NCI-H446 (cell line): ENCODE measurements at places on chromosomes 3 and 15.

- no peak for DNase-seq
Observed at GRCh38 chr3:51705276-51706020, 1.4 kb upstream of the GRM2 start.

DNA sequence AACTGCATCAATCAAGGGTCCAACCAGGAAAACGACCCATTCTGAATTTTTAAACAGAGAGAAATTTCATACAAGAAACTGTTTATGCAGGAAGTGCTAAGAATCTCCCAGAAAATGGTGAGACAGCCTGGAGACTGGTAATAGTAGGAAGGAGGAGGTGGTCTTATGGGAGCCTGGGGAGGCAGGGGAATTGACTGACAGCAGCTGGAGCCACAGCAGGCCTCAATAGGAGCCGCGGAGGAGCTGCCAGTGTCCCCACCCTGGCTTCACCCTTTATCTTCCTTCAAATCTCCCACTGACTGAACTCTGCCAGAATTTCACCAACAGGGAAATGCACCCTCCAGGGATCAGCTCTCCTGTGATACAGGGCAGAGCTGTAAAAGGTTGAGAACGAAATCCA lies 7.5 kb upstream of the C3orf80 start:
- DNase-seq: no peak

DNA sequence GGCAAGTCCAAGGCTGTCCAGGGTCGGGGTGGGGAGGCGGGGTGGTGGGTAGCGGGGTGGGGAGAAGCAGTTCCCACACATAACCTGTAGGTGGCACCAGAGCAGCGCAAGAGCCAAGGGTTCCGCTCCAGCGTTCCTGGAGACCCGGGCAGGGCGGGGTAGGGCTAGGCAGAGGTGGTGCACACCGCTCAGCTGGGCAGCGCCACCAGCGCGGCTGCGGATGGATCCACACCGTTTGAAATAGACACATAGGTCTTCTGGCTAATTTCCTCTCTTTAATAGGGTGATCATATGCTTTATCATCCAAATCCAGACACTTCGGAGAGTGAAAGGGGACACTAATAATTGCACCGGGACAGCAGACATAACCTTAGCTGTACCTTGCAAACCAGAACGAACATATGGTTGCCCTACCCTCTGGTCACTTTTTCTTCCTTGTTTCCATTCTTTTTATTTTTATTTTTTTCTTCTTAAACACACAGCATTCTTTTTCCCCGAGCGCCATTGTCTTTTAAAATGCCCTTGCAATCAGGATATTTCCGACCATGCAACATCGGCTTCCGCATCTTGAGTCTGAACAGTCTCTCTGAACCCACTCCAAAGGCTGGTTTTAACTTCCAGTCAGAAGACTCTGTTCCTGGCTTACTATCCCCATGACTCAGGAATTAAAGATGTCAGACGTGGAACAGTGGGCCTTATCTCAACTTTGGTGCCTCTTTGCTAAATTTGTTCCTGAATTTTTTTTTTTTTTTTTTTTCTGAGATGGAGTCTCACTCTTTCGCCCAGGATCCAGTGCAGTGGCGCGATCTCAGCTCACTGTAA lies 12.5 kb upstream of the ZSCAN2 start:
- peak; percentile 81 for DNase-seq

DNA sequence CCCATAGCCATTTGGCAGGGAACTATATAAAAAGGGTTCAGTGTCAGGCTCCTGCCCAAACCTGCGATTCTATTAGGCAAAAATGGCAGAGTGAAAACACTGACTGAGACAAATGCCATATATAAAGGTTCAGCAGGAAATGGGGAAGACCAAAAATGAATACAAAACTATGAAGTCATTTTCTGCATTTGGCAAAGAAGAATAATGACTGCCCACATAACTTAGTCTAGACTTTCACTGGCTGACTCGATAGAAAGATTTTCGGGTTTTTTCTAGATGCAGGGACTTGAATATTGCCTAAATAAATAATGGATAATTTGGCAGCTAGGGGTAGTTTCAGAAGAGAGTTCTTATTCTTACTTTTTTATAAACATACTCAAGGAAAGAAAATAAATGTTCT lies 178.0 kb downstream of the TPRG1 start:
- no peak for DNase-seq

GRCh38 chr15:100663086-100663914 lies 60.9 kb downstream of the ASB7 start:
- DNase-seq: no peak

- DNase-seq: no peak
Observed at GRCh38 chr3:136562026-136562425, 190.2 kb downstream of the STAG1 start.

- DNase-seq: peak; percentile 19
Observed at GRCh38 chr3:16174389-16174788, at the start of gene GALNT15. GALNT15 (plus strand) TSS chr3:16174680; CDS start chr3:16175152, 472 bp downstream.

GRCh38 chr3:141412087-141412935 lies 44.0 kb downstream of the ZBTB38 start:
- peak; percentile 7 for DNase-seq

- DNase-seq: no peak
Observed at GRCh38 chr3:139548801-139549200, 9.3 kb upstream of the RBP1 start.

DNA sequence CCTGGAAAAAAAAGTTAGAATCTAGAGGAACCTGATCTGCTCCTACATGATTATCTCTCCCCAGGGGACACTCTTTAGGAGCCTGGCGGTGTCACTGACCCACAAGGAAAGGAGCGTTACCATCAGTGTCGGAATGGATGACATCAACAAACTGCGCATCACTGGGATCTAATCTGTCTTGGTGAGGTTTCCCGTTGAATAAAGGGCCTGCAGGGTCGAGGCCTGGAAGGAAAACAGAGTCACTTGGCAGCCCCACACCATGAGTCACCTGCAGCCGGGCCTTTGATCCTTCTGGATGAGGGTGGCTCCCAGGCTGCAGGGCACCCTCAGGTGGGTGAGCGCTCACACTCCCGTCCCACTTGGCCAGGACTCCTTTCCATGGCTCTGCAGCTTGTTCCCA lies 25.0 kb downstream of the LIPH start:
- no peak for DNase-seq

DNA sequence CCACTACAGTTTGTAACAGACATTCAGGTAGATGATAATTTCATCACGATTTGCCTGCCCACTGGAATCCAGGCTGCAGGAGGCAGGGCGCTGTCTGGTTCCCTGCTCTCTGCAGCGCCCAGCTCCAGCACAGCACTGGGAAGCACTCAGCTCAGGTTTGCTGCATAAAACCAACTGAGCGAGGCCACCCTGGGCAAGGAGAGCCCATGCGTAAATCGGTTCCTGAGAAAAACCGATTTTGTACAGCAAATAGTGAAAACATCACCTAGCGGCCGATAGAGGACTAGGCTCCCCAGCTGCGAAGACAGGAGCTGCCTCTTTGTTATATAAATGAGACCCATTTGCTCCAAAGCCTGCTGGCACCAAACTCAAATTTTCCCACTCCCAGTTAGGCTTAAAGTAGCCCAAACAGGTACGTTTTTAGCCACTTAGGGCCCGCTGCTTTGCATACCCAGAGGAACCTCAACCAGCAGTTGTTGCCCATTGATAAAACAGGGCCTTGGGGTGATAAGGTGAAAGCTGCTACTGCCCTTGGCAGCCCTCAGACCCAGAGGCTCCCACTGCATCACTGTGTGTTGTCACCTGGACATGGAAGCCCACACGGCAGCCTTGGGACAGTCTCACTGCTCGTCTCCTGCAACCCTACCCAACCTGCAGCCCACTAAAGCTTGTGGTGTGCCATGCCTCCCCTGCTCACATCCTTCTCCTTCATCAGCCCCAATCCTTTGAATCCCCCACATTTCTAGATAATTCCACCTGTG lies 47.5 kb downstream of the ALDH1L1 start:
- no peak for DNase-seq

DNA sequence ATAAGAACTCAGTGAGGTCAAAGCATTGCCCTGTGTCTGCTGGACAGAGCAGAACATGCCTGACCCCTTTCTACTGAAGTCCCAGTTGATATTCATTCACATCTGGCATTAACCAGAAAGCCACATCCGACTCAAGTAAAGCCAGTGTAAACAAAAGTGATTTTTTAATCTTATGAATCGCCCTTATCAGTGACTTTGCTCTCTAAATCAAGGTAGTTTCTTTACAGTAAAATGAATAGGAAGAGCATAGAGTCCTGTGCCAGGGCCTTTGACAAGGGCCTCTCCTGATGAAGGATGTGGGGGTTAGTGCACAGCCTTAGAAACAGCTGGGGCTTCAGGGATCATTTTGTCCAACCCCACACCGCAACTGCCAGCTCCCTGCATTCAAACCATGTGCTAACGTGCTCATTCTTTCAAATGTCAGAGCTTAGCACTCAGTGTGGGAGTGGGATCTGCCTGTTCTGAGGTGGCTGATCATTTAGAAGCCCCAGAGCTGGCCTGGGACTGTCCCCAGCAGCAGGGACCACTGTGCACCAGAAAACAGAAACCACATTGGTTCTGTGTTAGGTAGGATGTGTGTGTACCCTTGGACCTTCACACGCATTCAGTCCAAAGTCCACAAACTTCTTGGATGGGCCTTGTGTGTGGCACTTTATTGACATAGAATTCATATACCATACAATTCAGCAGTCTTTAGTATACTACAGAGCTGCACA lies 55.3 kb downstream of the CCR4 start:
- DNase-seq: no peak

GRCh38 chr3:144585953-144586352 lies 614.3 kb downstream of the DIPK2A start:
- no peak for DNase-seq

DNA sequence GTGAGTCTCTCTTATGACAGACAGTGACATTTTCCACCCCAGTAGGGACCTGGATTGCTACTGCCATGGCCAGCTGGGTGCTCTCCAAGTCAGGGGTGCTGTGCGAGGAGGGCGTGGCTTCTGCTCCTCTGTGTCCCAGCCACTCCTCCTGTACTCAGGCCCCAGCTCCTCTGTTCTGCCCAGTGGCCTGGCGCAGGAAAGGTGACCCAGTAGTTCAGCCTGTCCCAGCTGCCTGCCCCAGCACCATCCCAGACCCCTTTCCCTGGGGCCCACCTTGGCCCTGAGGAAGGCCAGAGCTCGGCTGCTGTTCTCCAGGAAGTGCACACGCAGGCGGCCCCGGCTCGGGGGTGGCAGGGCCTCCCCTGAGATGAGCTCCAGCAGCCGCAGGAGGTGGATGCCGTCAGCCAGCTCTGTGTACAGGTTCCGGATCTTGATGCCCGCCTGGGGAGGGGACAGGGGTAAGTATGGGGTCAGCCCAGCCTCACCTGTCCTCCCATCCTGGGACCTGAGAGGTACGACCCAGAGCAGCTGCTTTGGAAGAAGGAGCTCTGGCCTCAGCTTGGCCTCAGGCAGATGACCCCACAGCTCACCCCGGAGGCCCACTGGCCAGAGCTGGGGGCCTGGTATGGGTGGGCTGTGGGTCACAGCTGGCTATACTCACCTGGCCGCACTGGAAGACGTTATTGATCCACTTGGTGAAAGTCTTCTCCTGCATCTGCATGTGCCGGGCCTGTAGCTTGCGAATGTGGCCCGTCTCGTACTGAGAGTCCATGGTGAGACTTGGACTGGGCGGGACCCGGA lies 1.0 kb downstream of the SPTBN5 start:
- no peak for DNase-seq

DNA sequence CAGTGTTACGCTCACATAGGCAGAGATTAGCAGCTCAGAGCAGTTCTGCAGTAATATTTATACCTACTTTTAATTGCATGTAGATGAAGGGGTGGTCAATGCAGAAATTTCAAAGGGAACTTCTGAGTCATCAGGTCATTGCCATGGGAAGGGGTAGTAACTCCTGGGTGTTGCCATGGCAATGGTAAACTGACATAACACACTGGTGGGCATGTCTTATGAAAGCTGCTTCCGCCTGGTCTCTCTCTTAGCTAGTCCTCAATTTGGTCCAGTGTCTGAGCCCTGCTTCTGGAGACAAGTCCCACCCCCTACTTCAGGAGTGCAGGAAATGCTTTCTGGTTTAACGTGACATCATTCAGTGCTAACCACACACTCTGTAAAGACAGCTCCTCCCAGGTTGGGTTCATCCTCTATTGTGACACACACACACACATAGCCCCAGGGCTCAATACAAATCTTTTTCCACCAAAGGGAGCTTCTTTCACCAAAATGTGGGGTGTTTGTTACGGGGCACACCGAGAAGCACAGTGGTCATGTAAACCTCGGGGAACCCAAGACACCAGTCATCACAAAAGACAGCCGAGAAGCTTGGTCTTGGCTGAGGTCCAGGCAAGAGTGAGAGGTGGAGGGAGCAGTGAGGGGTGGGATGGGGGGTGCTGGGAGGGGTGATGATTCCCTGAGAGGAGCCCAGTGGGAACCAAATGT lies 74.5 kb downstream of the TLE3 start:
- DNase-seq: no peak

DNA sequence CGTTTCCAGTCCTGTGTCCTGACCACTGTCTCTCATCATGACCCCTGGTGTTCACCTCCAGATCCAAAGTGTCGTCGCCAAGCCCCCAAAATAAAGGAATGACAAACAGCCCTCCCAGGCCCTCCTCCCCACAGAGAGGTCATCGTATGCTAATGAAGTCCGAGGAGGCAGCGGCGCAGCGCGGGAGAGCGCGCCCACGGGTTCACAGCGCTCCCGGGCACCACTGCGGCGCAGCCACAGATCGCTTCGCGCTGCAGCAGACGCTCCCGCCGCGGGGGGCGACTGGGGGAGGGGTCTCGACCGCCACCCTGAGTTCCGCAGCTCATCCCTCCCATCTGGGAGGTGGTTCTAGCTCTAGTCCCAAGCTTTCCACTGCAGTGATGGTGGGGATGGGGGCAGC lies 1.3 kb downstream of the DGKG start:
- no peak for DNase-seq

DNA sequence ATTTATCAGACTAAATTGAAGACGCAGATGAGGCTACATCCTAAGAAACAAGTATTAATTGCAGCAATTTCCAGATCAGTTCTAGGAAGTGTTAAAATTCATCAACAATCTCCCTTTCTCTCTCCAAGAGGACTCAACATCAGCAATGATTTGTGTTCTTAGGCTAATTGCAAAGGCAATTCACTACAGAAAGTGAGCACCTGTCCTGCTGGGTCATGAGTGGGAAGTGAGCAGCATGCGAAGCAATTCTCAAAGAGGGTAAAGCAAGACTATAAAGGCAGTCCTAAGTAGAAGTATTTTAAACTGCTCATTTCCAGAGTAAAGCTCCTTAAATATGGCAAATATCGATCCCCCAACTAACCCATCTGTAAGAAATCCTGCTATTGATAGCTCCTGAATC lies 1191.0 kb upstream of the ALCAM start:
- no peak for DNase-seq

DNA sequence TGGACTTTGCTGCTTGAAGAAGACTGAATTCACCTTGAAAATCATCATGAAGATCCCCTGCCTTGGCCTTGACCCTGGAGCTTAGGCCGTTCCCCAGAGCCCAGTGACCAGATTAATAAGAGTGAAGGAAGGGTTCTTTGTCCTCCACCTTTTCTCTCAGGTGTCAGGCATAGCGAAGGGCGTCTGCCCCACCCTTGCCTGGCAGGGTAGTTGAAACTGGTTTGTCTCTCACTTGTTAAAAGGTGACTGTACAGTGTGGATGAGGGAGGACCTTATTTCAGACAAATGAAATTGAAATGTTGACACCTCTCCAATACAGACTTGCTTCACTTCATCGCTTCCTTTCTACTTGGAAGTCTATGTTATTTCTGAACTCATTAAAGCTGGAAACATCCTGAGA lies 223.7 kb upstream of the BHLHE40 start:
- no peak for DNase-seq

GRCh38 chr3:163382183-163382582 lies 1696.1 kb downstream of the SI start:
- DNase-seq: no peak

GRCh38 chr3:171690281-171690680 lies 120.0 kb downstream of the PLD1 start:
- no peak for DNase-seq
